ENCODE measurements at places on chromosomes 5 and 9.

GRCh38 chr5:138978581-138978980 is 103.4 kb upstream of the LRRTM2 start:
- no peak for DNase-seq

- DNase-seq = no peak
Observed at GRCh38 chr5:9971301-9971700, 278.4 kb downstream of the ATPSCKMT start.

DNA sequence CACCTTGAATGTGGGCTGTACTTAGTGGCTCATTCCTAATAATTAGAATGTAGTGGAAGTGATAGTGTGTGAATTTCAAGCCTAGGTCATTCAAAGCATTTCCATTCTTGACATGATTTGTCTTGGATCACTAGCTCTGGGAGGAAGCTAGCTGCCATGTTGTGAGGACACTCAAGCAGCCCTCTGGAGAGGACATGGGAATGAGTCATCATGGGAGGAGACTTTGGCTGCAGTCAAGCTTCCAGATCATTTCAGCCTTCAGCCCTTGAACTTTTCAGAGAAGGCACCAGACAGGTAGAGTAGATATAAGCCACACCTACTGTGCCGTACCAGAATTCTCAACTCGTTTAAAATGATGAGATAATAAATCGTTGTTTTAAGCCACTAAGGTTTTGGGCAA is 506.9 kb downstream of the ZNF608 start:
- no peak for DNase-seq

GRCh38 chr5:39891376-39891775 is 466.6 kb upstream of the DAB2 start:
- DNase-seq = no peak
